GM23338 (cell line): ENCODE measurements at places on chromosomes 3 and 15.

- peak; percentile 50 for DNase-seq
These were observed 62.7 kb downstream of the ASTE1 start for GRCh38 chr3:130963878-130964277.

- no peak for DNase-seq
These were observed 222.8 kb upstream of the TBL1XR1 start for GRCh38 chr3:177419904-177420601.

GRCh38 chr15:60083318-60083717 lies 79.2 kb downstream of the FOXB1 start:
- no peak for DNase-seq

- DNase-seq = no peak
These were observed 2.5 kb upstream of the RFTN1 start for GRCh38 chr3:16515885-16516420.

- DNase-seq = peak; percentile 98
These were observed 77.2 kb downstream of the TBC1D2B start for GRCh38 chr15:78000091-78000926.
